ENCODE measurements at places on chromosomes 1 and 21. TPM values are rescaled to one million over a fixed set of nuclear protein-coding genes. Genes with fewer than 3 reads are reported as not detected.

ZNF648 gene
- not detected for total RNA-seq

AMY1A gene
- total RNA-seq, result not detected

DNA sequence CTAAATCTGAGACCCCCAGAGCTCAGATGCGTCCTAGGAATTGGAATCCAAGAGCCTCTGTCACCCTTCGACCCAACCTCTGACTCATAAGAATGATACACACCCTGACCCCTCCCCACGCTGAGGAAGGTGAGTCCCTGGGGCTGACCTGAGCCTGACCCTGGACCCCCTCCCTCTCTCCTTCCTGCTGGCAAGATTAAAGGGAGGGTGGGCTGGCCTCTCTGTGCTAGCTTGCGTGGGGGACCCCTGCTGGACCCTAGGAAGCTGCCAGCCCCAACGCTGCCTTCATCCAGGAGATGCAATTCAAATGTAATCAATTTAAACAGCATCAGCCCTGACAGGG lies 627 bp downstream of the PLEKHA6 start:
- DNase-seq, result no peak

- DNase-seq, result no peak
Measured at GRCh38 chr1:113021430-113022085, 51.4 kb upstream of the LRIG2 start.

SEMA4A gene
- total RNA-seq, result 20.0 TPM

LGR6 gene
- 31.7 TPM for total RNA-seq

DNA sequence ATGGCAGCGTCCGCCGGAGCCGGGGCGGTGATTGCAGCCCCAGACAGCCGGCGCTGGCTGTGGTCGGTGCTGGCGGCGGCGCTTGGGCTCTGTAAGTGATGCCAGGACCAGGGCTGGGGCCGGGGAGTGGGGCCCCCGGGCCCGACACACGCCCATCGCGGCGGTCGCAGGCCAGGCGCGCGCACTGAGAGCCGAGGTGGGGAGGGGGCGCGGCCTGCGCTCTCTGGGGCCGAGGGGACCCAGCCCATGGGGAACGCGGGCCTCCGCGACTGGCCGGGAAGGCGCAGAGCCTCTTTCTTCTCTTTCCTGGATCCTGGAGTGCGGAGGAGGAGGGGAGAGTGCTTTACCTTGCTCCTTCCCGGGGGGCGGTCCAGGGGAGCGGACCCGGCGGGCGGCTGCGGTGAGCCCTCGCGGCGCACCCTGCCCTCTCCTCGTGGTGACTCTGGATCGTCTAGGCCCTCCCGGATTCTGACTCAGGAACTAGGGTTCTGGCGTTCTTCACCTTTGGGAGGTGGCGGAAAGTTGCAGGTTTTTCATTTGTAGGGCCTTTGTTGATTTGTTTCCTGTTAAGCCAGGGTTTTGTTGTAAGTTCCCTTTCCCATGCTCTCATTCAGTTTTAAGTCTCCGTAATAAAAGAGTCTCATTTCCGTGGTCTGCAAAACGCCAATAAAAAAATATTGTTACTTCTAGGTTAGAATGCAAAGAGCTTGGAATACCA lies 529 bp downstream of the MPZL1 start:
- DNase-seq, result no peak

DNA sequence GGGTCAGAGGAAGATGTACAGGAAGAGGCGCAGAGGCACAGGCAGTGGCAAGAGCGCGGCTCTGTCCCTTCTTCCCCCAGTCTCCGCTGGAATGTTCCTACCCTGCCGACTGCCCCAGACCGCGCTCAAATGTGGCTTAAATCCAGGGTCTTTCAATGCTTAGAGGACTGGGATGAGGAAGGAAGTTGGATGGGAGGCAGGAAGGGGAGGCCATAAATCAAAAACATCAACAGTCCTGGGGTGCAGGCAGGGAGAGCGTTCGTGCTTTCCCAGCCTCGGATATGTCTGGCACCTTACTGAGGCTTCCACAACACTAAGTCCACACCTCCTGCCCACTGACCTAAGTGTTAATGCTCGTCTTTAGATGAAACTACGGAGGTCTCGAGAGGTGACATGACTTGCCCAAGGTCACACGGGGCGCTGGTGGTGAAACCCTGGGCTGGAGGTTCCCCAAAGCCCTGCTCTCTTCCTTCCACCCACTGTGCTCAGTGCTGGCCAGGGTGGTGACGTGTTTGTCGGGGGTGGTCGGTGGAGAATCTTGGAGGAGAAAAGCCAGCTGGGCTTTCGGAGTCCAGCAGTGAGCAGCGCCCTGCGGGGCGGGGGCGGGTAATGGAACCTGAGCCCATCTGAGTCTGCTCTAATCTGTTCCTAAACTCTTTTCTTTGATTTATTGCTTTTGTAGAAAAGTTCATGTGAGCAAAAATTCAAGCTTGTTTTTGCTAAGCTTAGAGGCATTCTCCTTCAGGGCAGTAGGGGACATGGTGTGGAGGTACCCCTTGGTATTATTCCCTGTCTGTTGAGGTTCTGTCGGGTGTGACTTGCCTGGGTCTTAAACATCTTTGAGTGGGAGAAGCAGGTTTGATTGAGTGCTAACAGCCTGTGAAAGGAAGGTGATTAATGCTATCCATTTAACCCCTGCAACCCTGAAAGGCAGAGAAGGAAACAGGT lies 708 bp downstream of the CDA start:
- peak; percentile 73 for DNase-seq

KIF17 gene
- total RNA-seq, result 3.2 TPM

DNA sequence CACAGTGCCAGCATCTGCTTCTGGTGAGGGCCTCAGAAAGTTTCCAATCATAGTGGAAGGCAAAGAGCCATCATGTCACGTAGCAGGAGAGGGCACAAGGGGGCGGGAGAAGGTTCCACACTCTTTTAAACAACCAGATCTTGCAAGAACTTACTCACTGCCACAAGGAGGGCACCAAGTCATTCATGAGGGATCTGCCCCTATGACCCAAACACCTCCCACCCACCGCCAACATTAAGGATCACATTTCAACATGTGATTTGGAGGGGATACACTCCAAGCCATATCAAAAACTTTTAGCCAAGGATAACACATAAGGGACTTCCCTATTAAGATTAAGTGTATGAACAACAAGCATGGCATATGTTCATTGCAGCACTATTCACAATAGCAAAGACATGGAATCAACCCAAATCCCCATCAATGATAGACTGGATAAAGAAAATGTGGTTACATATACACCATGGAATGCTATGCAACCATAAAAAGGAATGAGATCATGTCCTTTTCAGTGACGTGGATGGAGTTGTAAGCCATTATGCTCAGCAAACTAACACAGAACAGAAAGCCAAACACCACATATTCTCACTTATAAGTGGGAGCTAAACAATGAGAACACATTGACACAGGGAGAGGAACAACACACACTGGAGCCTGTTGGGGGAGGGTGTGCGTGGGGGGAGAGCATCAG lies 19.9 kb upstream of the SLC35F3 start:
- DNase-seq, result no peak

GRCh38 chr1:56418151-56418631 lies 161.2 kb downstream of the PLPP3 start:
- DNase-seq, result no peak

DNA sequence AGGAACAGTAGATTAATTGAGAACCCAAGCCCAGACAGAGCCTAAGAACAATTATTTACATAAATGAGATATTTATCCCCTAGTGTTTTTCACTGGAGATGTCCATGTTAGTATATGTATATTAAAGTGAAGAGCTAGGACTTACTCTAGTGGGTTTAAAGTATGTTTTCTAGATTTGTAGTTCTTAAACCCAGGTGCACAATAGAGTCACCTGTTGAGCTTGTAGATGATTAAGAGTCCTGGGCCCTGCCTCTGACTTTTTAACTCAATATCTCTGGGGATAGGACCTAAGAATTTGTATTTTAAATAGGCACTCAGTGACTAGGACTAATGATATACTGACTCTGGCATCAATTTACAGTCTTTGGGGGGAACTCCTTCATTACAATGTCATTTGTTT lies 112.8 kb downstream of the DNAH14 start:
- DNase-seq, result no peak

DNA sequence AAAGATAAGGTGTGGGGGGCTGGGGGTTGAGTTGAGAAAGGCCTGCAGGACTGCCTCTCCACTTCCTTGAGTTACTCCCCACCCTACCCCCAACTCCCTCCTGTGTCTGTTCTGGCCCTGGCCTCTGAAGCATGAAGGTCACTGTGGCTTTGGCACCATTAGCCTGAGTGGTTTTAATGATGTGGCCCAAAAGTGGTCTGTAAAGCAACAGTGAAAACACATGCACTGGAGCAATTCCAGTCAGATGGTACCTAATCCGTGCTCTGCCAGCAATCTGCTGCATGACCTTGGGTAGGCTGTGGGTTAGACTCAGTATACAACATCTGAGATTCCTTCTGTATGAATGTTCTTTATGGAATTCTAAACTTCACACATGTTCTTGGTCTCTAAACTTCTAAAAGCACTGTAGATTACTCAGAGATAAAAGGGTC lies 86.5 kb upstream of the ATP1A1 start:
- DNase-seq, result no peak

GRCh38 chr1:117169871-117170596 lies 40.7 kb downstream of the VTCN1 start:
- DNase-seq, result no peak

FLG gene
- not detected for total RNA-seq

GRCh38 chr1:11248169-11248568 lies 14.2 kb downstream of the MTOR start:
- DNase-seq, result no peak

- peak; percentile 84 for DNase-seq
Measured at GRCh38 chr1:24294716-24295371, 24.3 kb upstream of the GRHL3 start.

- DNase-seq, result peak; percentile 73
Measured at GRCh38 chr21:46605767-46606426, 1.0 kb upstream of the S100B start.

GRCh38 chr1:14576155-14576554 lies 22.3 kb upstream of the KAZN start:
- no peak for DNase-seq

DNA sequence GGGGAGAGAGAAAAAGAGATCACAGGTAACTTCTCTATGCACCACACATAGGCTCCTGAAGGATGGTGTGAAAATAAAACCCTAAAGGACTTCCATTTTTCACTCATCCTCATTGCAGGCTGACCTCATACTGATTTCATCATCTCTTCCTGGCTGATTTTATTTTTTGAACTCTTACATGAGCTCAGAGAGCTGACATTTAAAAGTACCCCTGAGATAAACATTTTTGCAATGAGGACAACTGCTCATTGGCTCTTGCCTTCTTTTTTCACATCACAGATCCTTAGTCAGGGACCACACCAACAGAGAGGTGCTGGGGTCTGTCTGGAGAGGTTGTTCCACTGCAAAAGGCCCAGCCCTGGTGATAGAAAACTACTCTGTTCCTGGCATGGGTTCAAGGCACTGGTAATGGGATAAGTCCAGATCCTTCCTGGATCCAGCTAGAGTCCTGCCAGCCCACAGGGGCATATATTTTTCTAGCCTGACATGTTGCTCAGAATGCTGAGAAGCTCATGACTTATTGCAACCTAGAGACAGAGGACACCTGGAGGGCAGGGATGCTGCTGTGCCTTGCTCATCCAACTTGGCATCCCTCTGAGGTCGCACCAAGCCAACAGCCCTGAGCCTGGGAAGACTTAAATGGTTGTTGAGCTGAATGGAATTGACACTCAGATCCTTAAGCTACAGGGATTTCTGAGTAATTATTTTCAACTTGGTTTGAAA lies 360.0 kb downstream of the HHAT start:
- no peak for DNase-seq

CLCA4 gene
- total RNA-seq, result 0.13 TPM

DNA sequence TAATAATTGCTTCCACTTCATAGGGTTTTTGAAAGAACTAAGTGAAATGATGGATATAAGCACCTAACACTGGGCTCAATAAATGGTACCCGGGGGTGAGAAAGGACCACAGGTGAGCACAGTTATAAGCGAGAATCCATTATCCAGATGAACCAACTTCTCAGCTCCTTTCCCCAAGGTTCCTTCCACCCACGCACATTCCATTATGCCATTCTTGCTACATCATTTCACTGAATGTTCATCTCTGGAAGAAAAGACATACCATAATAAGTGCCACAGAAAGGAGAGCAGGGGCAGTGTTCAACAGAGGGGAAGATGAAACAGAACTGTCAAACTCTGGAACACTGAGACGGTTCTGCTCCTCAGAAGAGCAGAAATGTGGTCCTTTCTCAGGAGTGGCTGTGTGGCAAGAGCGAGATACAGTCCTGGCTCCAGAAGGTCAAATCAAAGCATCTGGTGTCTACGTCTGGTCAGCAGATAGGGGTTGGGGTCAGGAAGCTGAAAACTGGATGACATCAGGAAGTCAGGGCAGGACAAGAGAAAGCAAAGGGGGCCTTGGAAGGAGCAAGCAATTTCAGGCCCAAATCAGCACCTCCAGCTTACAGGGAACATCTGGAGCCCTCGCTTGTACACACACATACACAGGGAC lies 255.4 kb upstream of the TMEM51 start:
- no peak for DNase-seq

GPR52 gene
- 6.5 TPM for total RNA-seq

DNA sequence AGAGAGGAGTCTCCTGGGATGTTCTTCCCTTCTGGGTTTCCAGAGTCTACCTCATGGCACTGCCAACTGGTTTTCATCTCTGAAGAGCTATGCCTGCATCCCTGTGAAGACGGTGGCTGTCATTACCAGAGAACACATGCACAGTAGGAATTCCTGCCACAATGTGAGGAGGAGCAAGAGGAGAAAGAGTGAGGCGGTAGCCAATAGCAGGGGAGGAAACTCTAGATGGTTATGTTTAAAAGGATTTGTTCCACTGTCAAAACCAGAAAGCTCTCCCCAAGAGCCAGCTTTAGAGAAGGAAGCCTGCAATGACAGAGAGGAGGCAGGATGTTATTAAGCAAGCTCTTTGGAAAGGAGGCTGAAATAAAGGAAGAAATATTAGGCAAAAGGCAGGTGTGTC lies 12.3 kb downstream of the LMX1A start:
- DNase-seq, result no peak

- DNase-seq, result no peak
Measured at GRCh38 chr21:17466166-17466565, 46.7 kb upstream of the CXADR start.

Data from aorta (tissue), 5 donors.